CD4-positive, alpha-beta T cell (primary cell): ENCODE measurements at places on chromosomes 5 and 9.

DNA sequence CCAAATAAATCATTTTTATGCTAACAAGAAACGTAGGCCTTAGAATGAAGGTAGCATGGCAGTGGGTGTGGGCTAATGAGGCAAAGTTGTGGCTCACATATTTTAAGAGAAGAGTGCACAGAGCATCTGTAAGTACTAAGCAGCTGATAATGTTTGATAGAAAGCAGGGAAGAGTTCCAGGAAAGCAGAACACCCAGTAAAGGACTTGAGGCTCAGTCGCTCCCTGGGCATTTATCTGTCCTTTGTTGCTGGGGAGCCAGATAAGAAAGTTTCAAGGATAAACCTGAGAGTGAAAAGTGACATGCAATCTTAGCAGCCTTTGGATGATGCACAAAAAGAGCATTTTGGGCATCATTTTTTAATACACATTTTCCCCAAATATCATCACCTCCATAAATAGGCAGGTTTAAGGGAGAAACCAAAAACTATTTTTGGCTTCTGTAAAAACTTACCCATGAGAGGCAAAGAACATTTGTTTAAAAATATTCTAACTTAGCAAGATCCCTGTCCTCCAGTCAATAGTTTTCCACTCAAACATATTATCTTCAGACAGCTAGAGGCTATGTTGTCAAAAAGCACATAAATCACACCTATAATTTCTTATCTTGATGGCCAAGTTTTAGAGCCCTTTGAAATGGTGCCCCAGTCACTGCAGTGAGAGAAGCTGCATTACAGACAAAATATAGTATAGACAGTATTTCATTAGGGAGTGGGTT, 3.4 kb downstream of the FREM1 start:
- no peak for DNase-seq

DNA sequence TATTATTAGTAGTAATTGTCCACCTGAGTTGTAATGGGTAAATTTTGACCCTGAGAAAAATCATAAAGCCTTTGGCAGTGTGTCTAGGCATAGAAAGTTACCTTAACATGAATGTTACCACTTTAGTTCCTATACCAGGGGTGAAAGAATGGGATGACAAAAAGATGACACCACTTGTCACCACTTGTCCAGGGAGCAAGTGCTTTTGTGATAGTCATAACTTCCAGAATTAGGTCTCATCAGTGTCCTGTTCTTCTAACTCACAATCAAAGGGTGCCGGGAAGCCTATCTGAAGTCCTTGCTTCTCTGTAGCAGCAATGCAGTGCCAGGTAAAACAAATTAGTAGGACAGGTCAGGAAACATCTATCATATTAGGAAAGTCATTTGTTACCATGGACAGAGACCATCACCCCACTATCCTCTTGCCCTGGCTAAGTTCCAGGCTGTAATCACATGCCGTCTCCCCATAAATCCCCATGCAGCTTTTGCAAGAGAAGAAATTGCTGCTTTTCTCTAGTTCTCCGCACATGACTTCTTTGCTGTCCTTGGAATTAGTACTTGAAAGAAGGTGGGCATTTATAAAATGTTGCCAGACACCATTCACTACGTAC, 156.5 kb upstream of the SGCD start:
- no peak for DNase-seq

DNA sequence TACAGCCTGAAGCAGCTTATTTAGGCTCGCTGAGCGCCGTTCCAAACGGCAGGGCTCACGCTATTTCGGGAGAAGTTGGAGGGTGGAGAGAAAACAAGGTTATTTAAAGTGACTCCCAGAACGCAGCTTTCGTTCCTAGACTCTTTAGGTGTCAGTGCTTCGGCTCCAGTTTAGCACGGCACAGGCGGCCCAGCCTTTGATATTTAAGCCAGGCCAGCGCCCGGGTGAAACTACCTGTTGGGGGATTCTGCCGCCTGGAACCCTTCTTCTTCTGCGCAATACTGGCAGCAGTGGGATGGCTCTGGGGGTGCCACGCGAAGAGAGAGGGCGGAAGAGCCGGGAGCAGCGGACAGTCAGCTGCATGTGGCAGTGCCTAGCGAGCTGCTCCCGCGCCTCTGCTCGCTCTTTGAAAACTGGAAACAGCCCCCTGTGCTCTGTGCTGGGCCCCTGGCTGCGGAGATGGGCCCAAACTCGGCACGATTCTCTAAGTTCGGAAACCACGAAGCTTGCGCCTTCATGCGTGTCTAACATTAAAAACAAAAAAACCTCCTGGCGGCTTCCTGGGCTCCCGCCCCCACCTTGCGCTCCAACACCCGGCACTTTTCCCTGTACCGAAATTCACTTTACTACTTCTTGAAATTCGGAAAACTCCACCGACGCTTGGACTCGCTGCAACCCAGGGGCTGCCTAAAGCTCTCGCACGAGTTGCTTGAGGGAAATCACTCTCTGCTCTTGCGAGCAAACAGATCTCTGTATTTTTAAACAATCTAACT, 34.6 kb upstream of the NFIB start:
- DNase-seq, result no peak

DNA sequence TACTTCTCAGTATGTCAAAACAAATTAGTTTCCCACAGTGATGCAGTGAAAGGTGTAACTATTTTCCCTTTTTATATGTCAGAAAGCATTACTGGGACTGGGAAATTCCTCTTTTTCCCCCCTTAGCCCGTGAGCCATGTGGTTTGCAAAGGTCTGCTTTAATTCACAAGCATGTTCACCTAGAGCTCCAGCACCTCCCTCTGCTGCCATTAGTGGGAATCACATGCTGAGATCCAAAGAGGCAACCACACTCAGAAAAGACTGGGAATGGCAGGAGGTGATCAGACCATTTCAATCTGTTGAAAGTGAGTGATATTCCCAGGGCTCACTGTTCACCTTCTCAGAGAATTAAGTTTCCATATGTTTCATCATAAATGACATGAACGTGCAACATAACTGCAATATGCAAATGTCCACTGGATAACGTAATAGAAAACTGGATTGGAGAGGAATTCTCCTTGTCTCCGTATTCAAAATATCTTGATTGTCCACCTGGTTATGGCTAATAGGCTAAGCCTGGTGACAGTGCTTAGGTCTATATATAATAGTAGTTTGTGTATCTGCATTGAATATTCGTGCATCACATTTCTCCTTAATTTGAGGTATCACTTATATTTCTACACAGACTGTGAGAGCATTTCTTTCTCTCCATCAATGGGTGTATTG, 703.5 kb upstream of the WWC1 start:
- no peak for DNase-seq

DNA sequence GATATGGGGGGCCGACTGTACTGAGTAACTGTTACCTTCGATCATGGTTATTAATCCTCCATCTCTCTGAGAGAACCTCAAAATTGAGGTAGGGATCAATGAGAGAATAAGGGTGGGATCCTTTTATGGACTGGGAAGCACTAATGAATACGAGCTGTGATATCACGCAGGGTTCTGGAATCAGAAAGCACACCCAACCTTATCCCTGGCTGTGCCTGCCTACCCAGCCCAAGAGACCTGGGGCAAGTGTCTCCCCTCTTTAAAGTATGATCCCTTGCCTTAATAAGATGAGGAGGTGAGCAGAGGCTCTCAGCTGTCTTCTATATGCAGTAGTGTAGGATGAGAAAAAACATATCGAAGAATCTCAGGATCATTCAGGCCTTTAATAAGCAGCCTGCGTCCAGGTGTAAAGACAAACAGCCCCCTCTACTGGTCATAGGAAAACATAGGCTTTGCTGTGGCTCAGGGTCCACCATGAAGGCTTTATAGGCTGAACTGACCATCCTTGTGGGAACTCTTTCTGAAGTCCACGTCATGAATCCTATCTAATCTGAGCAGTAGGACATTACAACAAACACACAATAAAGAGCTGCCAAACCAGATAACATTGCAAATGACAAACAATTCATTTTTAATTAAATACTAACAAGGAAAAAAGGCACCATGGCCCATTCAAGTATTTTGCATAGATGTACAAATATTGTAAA, 16.8 kb downstream of the NIPAL4 start:
- DNase-seq, result peak; percentile 65

DNA sequence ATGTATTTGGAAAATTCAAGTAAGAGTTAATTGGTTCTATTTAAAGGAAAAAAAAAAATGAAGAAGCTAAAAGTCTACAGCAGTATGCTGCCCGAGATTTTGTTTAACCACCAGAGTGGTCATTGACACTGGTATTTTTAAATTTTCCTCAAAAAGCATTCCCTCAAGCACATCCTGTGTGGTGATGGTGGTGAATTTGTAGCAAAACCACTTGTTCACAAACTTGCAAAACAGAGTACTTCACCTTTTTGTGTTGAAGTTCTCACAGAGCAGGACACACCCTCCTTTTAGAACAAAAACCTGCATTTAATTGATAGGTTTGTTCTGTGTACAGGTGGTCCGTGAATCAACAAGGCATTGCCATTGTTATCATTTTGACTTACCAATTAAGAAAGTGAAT, 374.2 kb downstream of the EFNA5 start:
- no peak for DNase-seq

DNA sequence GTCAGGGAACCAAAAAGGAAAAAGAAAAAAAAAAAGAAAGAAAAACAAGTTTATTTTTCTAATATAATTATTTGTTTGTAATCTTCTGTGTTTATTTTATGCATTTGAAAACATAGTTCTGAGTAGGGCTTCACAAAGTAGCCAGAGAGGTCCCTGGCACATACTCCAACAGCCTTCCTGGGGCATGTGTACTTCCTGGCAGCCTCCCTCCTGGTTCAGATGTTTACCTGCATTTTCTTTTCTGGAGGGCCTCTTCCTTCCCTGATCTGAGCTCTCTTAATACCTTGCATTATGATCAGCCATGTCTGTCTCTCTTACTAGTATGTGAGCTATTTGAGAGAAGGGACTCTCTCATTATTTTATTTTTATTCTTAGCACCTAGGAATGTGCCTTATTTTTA, 361.8 kb downstream of the KDM4C start:
- no peak for DNase-seq
